Activated B cell treated with CpG ODN at 0.5 μM for 24 hours (primary cell): ENCODE measurements at places on chromosomes 11 and 22.

DNA sequence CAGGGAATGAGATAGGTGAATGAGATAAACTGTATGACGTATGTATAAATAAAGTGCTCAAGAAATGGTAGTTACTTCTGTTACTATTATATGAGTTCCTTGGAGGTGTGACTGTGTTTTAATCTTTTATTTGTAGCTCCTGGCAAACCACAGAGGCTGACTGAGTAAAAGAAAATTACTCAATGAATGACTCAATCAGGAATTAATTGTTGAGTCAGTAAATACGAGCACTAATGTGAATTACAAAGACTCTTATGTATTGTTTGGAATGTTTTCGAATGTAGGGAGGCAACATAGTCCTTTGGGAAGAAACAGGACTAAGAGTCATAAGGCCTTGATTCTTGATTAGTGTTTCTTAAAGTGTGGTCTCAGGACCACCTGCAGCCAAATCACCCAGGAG is 51.1 kb upstream of the BLID start:
- H3K36me3 ChIP-seq, result no peaks in the 10 kb centered on the region
- no peaks in the 10 kb centered on the region for H3K4me1 ChIP-seq
- H3K4me3 ChIP-seq, result no peak overlapping the region
- H3K27me3 ChIP-seq, result peaks cover 6% of the 10 kb centered on the region

DNA sequence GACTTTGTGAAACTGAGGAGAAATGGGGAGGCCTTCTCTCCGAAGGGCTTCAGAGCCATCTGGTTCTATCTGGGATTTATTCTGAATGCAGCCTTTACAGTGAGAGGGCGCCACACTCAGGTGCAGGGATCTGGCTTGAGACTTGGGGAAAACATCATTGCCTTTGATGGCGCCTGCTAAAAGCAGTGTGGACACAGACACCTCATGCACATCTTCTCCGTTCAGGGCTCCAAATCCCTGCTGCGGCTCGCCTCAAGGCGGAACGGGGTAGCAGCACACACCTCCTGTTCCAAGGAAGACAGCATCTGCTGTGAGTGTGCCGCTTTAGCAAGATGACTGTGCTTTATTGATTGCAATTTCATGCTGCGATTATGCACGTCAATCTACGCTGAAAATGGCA is 37.1 kb upstream of the OLFML1 start:
- H3K27ac ChIP-seq, result no peak overlapping the region
- H3K4me3 ChIP-seq, result no peak overlapping the region
- H3K36me3 ChIP-seq, result peaks cover 2% of the 10 kb centered on the region
- no peaks in the 10 kb centered on the region for H3K4me1 ChIP-seq

DNA sequence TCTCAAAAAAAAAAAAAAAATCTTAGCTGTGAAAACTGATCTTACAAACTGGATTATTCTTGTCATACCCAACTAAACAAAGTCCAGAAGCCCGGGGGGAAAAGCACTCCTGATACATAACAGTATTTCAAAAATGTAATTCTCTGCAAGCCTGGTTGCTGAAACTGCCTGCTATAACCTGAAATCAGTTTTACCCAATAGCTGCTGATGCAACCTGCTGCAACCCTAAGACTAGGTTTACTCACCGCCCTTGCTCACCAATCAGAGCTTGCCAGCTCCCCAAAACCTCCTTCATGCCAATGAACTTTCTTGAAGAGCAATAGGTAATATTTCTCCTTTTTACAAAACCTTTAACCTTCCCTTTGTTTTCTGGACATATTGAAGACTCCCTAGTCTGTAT is 12.4 kb downstream of the FGF19 start:
- peaks cover 42% of the 10 kb centered on the region for H3K27me3 ChIP-seq
- no peak overlapping the region for H3K4me3 ChIP-seq
- no peak overlapping the region for H3K27ac ChIP-seq
- no peak for DNase-seq
- H3K36me3 ChIP-seq, result no peaks in the 10 kb centered on the region

DNA sequence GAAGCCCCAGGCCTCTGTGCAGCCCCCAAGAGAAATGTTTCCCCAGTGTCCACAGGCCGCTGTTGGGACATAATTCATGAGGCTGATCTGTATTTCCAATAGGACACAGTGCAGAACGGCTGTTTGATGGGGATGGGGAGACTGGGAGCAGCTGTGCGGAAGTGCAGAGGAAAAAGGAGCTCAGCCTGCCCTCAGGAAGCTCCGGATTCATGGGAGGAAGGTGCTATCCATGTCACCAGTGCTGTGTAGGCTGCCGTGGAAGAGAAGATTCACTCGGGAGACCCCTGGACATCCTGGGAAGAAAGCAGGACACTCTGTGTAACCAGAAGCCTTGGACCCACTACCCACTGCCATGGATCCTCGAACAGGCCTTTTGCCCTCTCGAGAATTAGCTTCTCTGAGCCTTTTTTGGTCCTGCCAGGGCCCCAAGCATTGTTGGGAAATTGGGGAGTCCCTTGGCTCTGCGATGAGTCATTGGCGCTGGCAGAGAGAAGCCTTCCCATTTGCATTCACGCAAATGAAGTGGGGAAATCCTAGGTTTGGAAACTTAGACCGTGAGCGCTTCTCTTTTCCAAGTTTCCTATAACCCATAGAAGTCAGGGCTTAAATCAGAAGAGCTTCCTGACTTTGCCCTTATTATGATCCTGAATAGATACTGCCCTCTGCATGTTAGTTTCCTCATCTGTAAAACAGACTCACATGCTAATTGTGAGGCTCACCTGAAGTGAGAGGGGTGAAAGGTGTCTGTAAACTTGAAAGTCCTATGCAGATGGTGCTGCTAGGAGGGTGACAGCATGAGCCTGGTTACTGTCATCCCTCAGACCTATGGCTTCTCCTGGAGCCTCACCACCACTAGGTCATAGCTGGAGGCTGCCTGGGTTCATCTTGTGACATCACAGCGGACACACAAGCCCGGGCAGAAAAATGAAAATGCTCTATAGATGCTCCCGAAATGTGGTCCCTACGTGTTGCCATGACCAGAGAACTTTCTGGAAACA is 229.2 kb upstream of the B3GAT1 start:
- no peaks in the 10 kb centered on the region for H3K4me1 ChIP-seq
- H3K27ac ChIP-seq, result no peak overlapping the region
- peaks cover under 1% of the 10 kb centered on the region for H3K27me3 ChIP-seq

GRCh38 chr11:47160753-47161133 is 15.9 kb downstream of the ARFGAP2 start:
- H3K4me3 ChIP-seq, result no peak overlapping the region
- no peaks in the 10 kb centered on the region for H3K27me3 ChIP-seq
- H3K27ac ChIP-seq, result no peak overlapping the region

- DNase-seq, result no peak
- H3K27me3 ChIP-seq, result peaks cover 3% of the 10 kb centered on the region
- H3K4me3 ChIP-seq, result no peak overlapping the region
- no peaks in the 10 kb centered on the region for H3K4me1 ChIP-seq
Observed at GRCh38 chr11:13889552-13890249, 72.8 kb upstream of the SPON1 start.

DNA sequence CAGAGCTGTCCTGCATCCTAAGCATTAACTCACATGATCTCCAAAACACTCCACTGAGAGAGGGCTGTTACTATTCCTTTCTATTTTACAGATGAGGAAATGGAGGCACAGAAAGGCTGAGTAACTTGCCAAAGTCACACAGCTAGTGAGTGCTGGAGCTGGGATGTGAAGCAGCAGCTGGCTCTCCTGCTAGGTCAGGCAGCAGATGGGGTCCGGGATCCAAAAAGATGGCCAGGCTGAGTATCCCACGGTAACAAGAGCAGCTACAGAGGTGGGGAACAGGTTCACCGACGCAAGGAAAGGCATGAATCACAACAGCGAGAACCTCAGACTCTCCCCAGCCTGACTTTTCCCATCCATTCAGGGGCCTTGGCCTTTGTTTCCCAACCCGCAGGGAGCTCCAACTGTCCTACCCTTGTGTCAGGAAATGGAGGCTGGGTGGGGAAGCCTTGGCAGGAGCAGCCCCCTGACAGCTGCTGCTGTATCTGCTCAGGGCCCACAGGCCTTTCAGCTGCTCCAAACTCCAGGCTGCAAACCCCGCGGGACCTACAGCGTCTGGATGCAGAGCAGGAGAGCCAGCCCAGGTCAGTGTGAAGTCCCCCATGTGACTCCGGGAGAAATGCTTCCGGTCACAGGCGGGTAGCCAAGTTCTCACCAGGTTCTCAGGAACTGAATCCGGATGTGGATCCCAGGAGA is 29.5 kb downstream of the DKK3 start:
- H3K27me3 ChIP-seq, result peaks cover 9% of the 10 kb centered on the region
- H3K4me1 ChIP-seq, result no peaks in the 10 kb centered on the region
- no peaks in the 10 kb centered on the region for H3K36me3 ChIP-seq
- no peak overlapping the region for H3K4me3 ChIP-seq
- DNase-seq, result no peak

DNA sequence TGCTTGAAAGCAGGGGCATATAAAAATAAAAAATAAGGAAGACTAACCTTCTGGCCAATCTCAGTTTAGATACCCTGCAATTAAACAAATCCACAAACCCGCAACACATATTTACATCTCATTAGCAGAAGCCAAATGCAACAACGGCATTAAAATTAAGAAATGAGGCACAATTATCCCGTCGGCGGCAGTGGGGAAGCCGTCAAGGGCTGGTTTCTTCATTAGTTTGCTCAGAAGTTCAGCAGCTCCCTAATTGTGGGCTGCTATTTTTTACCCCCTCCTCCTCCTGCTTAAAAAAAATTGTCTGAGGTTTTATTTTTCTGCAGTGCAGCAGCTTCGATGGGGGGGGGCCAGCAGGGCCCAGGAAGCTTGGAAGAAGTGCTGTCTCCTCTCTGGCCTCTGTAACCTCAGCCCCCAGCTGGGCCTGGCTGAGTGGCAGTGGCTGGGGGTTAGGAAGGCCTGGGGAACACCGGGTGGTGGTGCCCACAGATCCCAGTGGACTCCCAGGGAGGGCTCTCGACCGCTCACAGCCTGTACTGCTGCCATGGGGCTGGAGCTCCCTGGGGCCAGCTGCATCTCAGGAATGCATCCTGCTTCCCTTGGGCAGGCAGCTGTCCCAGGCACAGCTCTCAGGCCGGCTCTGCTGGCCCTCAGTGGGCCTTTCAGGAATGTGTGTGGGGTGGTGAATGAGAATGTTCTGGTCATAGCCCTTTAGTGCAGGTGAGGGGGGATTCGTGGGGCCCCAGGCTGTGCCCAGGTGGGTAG is 148.7 kb upstream of the B3GAT1 start:
- no peak overlapping the region for H3K4me3 ChIP-seq
- no peak for DNase-seq
- no peak overlapping the region for H3K27ac ChIP-seq
- H3K27me3 ChIP-seq, result no peaks in the 10 kb centered on the region

DNA sequence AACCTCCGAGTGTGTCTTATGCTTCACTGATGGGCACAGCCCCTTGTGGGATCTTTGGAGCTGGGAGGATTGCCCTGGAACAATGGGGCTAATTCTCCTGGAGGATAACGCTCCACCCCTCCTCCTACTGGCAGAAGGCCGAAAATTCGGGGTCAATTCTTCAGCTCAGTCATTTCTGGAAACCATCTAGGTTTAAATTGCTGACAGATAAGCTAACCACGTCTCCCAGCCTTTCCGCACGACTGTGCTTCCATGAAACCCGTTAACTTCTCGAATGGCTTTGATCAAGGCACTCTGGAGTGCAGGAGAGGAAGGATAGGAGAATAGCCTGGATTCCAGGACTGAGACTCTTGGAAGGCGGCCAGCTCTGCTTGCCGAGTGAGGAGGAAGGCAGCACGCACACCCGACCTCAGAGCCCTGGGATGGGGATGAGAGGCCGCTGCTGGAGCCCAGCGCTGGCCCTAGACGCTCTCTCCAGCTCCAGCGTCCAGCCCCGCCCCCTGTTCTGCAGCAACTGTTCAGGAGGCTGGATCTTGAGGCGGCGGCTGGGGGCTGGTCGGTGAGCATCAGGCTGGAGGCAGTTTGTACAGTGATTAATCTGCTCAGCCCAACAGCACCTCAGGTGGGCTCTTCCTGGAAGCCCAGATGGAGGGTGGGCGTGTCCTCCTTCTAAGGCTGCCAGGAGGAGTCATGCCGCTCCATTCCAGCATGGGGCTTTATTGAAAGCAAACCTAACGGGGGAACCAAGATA is 176.7 kb upstream of the NCAM1 start:
- H3K36me3 ChIP-seq, result no peaks in the 10 kb centered on the region
- no peak overlapping the region for H3K27ac ChIP-seq
- DNase-seq, result no peak
- peaks cover 6% of the 10 kb centered on the region for H3K27me3 ChIP-seq

- H3K27ac ChIP-seq, result no peak overlapping the region
Observed at GRCh38 chr11:121553389-121553788, 100.6 kb upstream of the SORL1-AS1 start.

DNA sequence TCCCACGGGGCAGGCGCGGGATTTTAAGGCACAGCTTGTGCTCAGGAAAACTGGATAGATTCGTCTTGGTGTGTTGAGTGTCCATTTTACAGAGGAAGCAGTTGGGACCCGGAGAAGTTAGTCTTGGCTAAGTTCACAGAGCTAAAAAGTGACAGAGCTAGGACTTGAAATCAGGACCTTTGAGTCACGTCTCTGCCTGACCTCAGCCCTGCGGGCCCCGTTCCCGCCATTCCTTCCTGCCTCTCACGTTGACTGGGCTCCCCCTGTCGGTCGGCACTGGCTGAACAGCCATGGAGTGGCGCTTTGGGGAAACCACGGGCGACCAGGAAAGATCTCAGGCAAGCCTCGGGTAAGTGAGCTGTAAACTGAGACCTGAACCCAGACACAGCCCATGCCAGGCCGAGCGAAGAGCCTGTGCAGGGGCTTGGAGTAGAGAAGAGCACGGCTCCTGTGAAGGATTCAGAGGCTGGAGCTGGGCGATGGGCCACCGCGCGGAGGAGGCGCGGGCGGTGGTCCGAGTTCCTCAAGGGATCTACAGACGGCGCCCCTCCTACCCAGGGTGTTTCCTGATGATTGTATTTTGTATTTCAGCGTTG is 54.1 kb downstream of the WNT11 start:
- peaks cover 22% of the 10 kb centered on the region for H3K4me1 ChIP-seq
- peak overlapping the region; percentile 80 for H3K4me3 ChIP-seq
- H3K36me3 ChIP-seq, result no peaks in the 10 kb centered on the region
- DNase-seq, result peak; percentile 68
- H3K27me3 ChIP-seq, result no peaks in the 10 kb centered on the region

DNA sequence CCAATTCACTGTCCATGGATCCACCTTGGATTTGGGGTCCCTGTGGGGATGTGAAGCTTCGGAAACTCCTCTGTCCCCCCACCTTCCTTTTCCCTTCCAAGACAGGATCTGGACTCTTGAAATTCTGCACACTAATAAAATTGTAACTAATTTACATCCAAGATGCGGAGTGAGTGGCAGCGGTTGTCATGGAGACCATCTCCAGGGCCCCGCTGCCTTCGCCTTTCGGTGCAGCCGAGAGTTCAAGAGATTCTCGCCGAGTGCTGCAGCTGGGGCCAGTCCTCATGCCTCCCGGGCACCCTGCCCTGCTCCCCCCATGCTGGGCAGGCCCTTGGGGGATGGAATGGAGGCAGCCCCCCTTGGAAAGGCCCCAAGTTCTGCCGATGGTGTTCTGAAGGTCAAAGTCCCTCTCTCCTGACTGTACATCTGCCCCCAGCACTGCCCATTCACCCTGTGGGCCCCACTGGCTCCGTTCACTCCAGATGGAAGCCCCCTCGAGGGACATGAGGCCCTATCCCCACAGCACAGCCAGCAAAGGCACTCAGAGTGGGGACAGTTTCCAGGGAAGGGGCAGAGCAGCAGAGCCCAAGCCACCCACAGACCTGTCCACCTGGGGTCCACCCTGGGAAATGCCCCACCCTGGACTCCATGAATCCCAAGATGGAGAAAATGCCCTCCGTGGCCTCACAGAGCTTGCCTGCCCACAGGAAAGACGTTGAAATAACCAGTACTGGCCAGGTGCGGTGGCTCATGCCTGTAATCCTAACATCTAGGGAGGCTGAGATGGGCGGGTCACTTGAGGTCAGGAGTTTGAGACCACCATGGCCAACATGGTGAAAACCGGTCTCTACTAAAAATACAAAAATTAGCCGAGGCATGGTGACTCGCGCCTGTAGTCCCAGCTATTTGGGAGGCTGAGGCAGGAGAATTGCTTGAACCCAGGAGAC is 25.9 kb downstream of the IGLL1 start:
- H3K36me3 ChIP-seq, result no peaks in the 10 kb centered on the region
- no peak for DNase-seq
- no peaks in the 10 kb centered on the region for H3K4me1 ChIP-seq
